Left cardiac atrium (tissue), 4 donors: ENCODE measurements at places on chromosomes 2 and 18.

DNA sequence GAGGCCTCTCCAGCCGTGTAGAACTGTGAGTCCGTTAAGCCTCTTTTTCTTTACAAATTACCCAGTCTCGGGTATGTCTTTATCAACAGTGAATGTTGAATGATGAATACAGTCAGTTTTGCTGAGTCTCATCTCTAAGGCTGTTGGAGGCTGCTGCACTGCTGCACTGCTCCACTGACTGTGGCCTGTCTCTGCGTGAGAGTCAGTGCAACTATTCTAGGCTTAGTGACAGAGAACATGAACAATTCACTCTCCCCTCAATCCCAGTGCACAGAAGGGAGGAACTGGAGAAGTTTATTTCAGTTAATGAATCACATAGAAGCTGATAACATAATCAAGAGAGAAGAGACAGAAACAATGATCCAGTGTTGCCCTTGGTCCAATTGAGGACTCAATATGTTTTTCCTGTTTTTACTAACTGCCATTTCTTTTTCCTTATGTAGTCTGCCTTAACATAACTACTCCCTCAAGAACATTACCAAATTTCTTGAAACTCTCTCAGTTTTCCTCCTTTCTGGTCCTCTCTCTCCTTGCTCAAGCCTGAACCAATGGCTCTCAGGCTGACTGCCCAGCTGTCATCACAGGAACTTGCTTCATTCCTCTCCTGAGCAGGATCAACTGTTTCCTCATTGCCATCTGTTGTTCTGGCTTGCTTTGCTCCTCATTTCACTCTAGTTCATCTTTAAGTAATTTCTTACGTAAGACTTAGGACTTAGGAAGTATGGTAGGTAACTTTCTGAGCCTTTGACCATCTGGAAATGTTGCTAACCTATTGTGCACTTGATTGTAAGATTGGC is 483.2 kb downstream of the METTL4 start:
- DNase-seq = peak; percentile 59

DNA sequence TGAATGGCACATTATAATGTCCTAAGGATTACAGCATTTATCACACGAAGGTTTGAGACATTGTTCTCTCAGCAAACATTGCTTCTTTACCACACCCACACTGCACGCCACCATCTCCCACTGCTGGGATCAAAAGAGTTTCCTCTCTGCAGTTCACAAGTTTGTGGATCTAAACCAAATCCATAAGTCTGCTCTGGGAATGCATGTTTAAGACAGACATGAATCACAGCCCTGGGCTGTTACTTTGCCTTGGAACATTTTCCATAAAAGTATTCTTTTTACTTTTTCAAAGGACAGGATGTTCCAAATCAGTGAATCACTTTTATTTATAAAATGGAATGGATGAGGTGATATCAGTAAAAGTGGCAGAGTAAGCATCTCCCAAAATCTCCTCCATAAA is 36.1 kb downstream of the STPG4 start:
- no peak for DNase-seq

DNA sequence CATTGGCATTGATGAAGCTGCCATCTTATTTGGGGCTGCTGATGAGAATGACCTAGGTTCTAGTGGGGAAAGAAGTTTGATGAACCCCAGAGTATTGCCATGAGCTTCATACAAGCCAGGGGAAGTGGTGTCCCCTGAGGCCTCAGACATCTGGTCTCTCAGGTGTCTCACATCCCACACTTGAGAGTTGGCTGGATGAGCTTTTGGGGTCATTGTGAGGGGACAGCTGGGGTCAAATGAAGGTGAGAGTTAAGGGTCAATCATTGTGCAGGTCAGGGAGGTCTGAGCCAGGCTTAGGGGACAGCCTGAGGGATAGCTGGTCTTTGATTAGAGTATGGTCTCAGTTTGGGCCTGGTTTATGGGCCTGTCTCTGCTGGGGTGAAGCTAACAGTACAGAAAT is 336.5 kb downstream of the CYP26B1 start:
- DNase-seq = no peak

GRCh38 chr2:109387221-109387735 is 226.5 kb downstream of the SEPTIN10 start:
- DNase-seq = no peak

- DNase-seq = no peak
These were observed 85.7 kb downstream of the SLC4A3 start for GRCh38 chr2:219713110-219713509.

GRCh38 chr18:79406708-79407107 is 11.0 kb downstream of the NFATC1 start:
- DNase-seq = peak; percentile 20
